ENCODE measurements at places on chromosomes 6 and 20. TPM values are rescaled to one million over a fixed set of nuclear protein-coding genes. Genes with fewer than 3 reads are reported as not detected.

RAD21L1 gene
- not detected for total RNA-seq

KCNQ5 gene
- total RNA-seq = 4.3 TPM

SLC22A16 gene
- not detected for total RNA-seq

RHAG gene
- total RNA-seq = not detected

SCRT2 gene
- total RNA-seq = not detected

TAB2 gene
- 169 TPM for total RNA-seq

CTNNBL1 gene
- total RNA-seq = 64.6 TPM

GRM1 gene
- total RNA-seq = not detected

ADGRF5 gene
- not detected for total RNA-seq

CENPW gene
- total RNA-seq = 54.3 TPM

RNF39 gene
- total RNA-seq = not detected

SLC22A2 gene
- total RNA-seq = not detected

LY6G6D gene
- total RNA-seq = not detected

SLC4A11 gene
- 1.8 TPM for total RNA-seq

DCBLD1 gene
- 10.6 TPM for total RNA-seq

PARD6B gene
- total RNA-seq = 4.3 TPM

MSH5 gene
- 60.1 TPM for total RNA-seq

KCNK16 gene
- not detected for total RNA-seq

C4B gene
- total RNA-seq = 3.4 TPM

CYP39A1 gene
- not detected for total RNA-seq

TTK gene
- total RNA-seq = 35.9 TPM

HSPA12B gene
- not detected for total RNA-seq

CCND3 gene
- total RNA-seq = 456 TPM

MARCKS gene
- total RNA-seq = not detected

HUS1B gene
- 0.86 TPM for total RNA-seq

PRR18 gene
- not detected for total RNA-seq

GFOD1 gene
- total RNA-seq = 3.0 TPM

Measured in activated CD4-positive, alpha-beta memory T cell treated with anti-CD3 and anti-CD28 coated beads, Interleukin-2, amount 10 ng/mL, durations not matched to agents 7 days and 5 days (primary cell).